ENCODE measurements at places on chromosomes 13 and 19.

DNA sequence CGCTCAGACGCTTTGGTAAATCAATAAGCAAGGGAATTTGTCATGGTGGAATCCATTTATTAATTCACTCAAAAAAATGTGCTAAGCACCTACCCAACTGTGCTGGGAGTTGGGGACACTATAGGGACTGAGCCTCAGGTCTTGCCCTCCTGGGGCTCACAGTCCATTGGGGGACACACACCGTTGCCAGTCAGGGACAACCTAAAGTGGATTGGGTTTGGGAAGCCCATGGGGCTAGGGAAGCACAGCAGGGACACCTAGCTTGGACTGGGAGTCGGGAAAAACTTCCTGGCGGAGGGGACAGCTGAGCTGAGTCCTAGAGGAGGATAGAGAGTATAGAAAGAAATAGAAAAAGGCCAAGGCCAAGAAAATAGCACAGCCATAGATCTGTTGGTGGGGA, 8.5 kb downstream of the FOSB start:
- DNase-seq: no peak

DNA sequence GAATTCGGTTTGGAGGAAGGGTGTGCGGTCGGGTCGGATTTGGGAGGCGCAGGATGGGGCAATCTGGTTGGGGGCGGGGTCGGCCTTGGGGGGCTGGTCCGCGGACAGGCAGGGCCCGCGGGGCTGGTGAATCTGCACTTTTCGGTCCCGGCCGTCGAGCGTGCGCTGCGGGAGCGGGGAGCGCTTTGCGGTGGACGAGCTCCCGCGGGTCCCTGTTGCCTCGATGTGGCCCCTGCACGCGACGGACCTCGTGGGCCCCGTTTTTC, 11.9 kb downstream of the PEAK3 start:
- DNase-seq: no peak

- no peak for DNase-seq
Measured at GRCh38 chr13:44763615-44764301, 187.6 kb upstream of the TSC22D1 start.

DNA sequence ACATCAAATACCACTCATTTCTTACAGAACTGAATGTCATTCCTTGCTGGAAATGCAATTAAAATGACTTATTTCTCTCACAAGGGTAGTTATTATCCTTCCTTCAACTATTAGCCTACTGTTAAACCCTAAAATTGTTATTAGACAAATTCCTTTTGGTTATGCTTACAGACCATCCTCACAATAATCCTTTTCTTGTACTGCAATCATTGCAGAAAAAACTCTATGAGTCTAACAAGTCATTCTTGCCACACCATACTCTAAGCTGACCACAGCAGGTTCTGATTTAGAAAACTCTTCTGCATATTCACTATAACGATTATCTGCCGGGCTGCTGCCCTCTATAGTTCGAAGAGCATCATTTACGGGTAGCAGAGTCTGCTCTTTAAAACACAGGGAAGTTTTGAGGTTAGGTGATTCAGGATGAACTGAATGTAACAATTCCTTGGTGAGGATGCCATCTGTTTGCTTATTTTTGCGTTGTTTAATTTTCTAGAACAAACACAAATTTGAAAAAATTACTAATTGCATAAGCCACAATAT, 38.2 kb downstream of the MTMR6 start:
- DNase-seq: no peak

DNA sequence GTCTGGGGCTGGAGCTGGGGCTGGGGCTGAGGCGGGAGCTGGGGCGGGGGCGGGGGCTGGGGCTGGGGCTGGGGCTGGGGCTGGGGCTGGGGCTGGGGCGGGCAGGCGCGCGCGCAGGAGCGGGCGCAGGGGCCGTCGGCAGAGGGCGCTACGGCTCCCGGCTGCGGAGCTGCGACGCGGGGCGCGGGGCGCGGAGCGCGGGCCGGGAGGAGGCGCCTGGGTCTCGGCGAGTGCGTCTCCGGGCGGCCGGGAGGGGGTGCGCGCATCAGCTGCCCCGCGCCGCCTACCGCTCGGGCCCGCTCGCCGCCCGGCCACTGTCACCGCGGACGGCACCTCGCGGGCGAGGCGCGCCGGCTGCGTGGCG, 422 bp upstream of the MTUS2 start:
- DNase-seq: no peak

DNA sequence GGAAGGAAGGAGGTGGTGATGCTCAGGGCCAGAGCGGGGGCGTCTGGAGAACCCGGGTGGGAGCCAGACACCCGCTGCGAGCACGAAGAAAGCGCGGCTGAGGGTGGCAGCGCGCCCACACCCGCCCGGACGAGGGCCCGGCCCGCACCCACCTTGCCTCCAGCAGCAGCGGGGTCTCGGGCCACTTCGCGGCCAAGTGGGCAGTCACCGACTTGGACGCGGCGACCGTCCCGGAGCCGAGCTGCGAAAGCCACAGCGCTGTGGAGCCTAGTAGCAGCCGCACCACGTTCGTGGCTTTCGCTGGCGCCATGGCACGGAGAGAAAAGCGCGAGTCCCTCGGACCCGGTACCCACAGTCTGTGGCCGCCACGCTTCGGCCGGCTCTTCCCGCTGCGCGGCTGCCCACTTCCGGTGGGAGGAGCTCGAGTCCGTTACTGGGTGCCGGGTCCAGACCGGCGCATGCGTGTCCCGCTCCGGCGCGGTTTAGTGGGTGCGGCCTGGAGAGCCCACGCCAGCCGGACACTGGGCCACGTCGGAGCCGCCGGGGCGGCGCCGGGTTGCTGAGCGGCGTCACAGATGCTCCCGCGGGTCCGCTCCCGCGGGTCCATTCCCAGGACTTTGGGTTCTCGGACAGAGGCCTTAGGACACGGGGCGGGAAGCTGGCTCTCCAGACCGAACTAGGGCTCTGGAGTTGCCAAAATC, at the start of gene UGGT2:
Gene UGGT2, minus strand, starts transcription at position 399 of the 701 bp plus-strand sequence. Its CDS starts 89 bp downstream, at position 310.
- peak; percentile 47 for DNase-seq

DNA sequence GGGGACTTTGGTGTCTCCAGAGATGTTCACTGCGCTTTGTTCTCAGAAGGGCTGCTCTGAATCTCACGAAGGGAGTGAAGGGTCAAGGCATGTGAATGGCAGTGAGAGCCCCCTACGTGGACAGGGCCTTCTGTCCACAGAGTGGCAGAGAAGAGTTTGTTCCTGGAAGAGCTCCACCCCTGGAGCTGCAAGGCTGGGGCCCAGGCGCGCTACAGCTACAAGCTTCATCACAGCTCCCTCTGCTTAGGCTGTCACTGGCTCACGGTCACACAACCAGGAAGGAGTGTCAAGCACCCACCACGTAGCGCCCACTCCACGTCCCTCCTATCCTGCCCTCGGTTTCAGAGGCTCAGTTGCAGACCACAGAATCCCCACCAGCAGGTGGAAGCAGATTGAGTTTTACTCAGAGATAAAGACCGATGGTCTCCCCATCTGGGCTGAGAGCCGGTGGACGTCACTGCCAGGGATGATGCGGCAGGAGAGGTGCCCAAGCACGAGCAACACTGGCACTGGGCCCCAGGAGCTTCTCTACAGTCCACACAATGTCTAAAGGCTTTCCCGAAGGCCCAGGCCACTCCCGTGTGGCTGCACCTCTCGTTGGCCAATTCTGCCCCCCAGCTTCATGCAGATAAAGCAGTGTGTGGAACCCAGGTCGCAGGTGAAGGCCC, 23.0 kb upstream of the TFDP1 start:
- no peak for DNase-seq

DNA sequence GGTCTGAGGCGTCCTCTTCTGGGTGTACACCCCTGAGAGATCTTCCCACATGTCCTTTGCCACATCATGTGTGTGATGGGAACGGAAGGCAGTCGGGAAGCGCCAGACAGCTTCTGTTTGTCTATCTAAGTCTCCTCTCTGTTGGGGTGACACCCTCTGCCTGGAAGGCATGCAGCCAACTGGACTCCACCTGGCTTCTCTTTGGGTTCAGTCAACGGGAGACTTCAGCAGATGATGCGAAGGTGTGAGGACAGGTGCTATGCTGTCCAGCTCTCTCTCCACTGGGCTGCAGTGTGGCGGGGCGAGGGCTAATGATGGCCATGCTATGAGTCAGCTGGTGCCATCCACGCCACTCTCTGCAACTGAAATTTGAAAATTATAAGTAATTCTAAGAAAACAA, 14.3 kb upstream of the SBK3 start:
- DNase-seq: no peak

DNA sequence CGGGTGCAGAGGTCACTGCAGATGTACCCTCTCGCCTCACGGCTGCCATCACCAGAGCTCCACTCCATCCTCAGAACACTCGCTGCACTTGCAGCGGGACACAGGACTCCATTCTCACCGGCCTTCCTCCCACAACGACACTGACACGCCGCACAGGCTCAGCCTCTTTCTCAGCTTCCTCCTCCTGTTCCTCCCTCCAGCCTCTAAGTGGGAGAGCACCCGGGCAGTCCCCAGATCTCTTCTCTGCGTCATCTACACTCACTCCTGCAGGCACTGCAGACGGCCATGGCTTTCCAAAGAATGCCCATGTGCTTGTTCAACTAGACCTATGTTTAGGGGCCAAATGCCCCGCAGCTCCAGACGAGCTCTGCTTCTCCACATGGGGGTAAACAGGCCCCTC, 14.3 kb upstream of the FKRP start:
- no peak for DNase-seq

GRCh38 chr19:15439078-15439799, 10.5 kb downstream of the WIZ start:
- no peak for DNase-seq

- DNase-seq: no peak
Measured at GRCh38 chr19:27824108-27824507, 1388.8 kb downstream of the UQCRFS1 start.

- DNase-seq: no peak
Measured at GRCh38 chr19:31223740-31224534, 125.3 kb downstream of the TSHZ3 start.

DNA sequence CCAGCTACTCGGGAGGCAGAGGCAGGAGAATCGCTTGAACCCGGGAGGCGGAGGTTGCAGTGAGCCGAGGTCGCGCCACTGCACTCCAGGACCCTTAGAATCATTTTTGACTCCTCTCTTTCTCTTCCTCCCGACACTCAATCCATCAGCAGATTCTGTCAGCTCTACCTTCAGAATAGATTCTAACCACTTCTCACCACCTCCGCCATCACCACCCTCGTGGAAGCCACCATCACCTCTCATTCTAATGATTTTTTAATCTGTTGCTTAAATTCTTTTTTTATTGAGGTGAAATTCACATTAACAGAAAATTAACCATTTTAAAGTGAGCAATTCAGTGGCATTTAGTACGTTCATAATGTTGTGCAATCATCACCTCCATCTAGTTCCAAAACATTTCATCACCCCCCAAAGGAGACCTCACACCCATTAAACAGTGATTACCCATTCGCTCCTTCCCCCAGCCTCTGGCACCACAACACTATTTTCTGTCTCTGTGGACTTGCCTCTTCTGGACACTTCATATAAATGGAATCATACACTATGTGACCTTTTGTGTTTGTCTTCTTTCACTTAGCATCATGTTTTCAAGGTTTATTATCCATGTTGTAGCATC, 5.0 kb upstream of the CCDC61 start:
- DNase-seq: no peak

GRCh38 chr13:67314405-67314804, 84.3 kb upstream of the PCDH9 start:
- no peak for DNase-seq

DNA sequence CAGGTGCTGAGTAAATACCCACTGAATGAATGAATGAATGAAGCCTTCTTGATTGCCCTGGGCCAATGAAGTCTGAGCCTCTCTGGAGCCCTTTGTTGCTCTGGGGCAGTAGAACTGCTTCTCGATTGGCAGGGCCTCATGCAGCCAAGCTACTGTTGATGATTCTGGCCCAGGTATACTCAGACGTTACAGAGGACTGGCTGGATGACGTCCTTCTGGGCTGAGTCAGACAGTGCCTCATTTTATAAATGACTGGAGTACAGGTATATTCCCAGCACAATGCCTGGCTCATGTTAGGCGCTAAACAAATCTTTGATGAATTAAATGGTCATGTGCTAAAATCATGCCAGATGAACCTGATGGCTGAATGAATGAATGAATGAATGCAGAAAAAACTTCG, 243.8 kb upstream of the MAB21L1 start:
- no peak for DNase-seq

GRCh38 chr19:48629297-48629598, 7.9 kb downstream of the DBP start:
- no peak for DNase-seq

- DNase-seq: no peak
Measured at GRCh38 chr19:31826325-31826724, 477.1 kb upstream of the TSHZ3 start.

GRCh38 chr19:536031-536880, 4.7 kb downstream of the CDC34 start:
- DNase-seq: no peak

DNA sequence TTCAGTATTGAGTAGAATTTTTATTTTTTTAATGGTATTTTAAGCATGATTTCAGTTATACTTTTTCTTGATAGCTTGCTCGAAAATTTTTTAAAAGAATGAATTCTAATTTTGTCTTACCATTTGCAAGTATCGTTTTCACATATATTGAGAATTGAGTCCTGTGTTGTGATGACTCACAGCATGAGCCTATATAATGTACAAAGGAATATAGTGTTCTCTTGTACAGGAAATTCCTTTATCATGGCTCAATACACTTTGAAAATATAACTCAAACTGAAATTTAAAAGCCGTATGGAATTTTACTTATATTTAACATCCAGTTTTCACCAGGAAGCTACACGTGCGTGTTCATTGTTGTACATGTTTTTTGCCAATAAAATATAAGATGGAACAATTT, 161.1 kb upstream of the TMTC4 start:
- DNase-seq: no peak

GRCh38 chr19:7395360-7396066, 46.8 kb downstream of the ARHGEF18 start:
- no peak for DNase-seq

DNA sequence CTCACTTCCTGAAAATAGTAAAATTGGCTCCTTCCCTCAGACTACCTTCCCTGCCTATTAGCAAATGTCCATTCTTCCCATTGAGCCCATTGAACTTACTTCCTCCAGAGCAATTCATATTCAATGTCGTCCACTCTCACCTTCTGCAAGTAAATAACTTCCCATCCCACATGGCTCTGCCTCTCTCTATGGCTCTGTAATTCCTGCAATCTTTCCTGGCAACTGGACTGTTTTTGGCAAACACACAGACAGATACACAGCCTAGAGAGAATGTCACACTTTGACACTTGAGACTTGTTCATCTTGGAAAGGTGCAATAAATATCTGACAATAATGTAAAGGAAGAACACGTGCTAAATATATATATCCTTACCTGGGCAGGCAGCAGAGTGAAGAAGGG, 18.3 kb downstream of the UQCRFS1 start:
- DNase-seq: no peak

GRCh38 chr19:40923934-40924391, 41.9 kb upstream of the CYP2A7 start:
- no peak for DNase-seq

Data from cortex of kidney (tissue), 1 donor.